ENCODE measurements at places on chromosomes 11 and 22.

- no peak for DNase-seq
These were observed 2000.4 kb upstream of the RAG2 start for GRCh38 chr11:38598418-38598817.

- DNase-seq: no peak
These were observed 38.9 kb downstream of the TBC1D22A start for GRCh38 chr22:46801331-46801811.

DNA sequence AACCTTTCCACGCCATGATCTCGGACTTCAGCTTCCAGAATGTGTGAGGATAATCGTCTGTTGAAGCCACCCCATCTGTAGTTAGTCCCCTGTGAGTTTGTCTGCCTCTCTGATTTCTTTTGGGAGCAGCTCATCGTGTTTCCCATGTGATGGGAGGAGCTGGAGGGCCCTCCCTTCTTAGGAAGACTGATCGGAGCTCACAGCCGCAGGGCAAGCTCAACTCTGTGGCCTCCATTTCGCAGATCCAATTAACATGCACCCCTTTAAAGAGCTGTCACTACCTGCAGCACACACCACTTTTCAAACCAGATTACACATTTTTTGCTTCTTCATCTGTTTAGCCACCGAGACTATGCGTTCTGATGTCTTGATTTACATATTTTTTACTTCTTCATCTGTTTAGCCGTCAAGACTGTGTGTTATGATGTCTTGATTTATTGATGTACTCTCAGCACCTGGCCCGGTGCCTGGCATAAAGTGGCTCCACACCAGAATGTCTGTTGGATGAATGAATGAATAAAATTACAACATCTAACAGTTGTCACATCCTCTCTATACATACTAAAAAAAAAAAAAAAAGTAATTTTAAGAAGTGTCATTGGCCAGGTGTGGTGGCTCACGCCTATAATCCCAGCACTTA is 14.9 kb upstream of the PPFIA1 start:
- DNase-seq: no peak

DNA sequence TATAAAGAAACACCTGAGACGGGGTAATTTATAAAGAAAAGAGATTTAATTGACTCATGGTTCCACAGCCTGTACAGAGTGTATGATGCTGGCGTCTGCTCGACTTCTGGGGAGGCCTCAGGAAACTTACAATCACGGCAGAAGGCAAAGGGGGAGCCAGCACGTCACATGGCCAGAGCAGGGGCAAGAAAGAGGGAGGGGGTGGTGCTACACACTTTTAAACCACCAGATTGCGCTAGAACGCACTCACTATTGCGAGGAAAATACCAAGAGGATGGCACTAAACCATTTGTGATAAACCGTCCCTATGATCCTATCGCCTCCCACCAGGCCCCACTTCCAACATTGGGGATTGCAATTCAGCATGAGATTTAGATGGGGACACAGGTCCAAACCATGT is 79.7 kb upstream of the CARD18 start:
- DNase-seq: no peak

DNA sequence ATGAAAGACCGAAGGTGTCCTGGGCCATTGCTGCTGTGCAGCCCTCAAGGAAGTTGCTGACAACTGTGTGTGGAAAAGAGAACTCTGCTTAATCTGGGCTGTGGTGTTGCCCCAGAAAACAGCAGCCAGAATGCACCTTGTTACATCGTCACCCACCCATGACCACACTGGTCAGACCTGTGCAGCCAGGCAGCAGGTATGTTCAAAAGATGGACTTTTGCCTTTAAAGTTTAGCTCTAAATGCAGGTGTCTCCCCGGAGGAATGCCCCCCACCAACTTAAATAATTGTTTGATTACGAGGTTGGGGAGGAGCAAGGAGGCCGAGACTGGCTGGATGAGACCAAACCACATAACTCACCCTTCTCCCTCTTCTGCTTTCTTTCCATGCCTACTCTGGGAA is 15.3 kb upstream of the POLA2 start:
- no peak for DNase-seq

DNA sequence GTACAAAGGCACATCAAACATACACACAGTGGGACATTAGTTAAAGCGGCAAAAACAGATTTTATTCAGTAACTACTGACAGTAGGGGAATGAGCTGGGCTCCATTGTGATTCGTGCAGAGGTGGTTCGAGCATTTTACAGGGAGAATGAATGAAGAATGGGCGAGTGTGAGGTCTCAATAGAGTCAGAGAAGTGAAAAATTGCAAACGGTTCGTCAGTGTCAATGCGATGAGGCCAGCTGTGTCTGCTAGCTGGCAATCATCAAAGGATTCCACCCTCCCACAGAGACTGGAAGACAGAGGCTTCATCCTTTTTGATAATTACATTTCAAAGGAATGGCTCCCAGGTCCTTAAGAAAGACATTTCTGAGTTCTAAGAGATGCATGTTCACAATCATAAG is 17.4 kb downstream of the OR4D9 start:
- DNase-seq: no peak

DNA sequence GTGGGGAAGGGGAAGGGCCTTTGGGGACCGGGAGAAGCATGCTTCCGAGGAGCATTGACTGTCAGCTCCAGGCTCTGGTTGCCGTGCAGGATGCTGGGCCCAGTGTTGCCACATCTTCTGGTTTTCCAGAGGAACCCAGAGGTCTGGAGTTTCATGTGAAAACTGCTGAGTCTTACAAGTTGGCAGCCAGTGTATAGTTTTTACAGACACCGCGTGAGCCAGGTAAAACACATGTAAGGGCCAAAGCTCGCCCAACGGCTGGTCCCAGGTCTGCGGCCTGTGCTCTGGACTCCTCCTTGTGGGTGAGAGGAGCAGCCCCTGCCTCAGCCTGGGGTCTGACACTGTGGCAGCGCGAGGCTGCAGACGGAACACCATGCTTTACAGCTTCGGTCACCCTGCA is 18.4 kb upstream of the SORL1-AS1 start:
- no peak for DNase-seq

DNA sequence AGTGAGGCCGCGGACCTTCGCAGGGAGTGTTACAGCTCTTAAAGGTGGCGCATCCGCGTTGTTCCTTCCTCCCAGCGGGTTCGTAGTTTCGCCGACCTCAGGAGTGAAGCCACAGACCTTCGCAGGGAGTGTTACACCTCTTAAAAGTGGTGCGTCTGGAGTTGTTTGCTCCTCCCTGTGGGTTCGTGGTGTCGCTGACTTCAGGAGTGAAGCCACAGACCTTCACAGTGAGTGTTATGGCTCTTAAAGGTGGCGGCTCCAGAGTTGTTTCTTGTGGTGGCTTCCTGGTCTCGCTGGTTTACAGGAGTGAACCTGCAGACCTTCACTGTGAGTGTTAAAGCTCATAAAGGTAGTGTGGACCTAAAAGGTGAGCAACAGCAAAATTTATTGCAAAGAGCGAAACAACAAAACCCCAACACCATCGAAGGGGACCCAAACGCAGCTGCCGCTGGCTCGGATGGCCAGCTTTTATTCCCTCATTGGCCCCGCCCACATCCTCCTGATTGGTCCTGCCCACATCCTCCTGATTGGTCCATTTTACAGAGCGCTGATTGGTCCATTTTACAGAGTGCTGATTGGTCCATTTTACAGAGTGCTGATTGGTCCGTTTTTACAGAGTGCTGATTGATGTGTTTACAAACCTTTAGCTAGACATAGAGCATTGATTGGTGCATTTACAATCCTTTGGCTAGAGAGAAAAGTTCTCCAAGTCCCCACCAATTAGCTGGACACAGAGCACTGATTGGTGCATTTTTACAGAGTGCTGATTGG is 1.2 kb upstream of the TMEM45B start:
- DNase-seq: no peak

DNA sequence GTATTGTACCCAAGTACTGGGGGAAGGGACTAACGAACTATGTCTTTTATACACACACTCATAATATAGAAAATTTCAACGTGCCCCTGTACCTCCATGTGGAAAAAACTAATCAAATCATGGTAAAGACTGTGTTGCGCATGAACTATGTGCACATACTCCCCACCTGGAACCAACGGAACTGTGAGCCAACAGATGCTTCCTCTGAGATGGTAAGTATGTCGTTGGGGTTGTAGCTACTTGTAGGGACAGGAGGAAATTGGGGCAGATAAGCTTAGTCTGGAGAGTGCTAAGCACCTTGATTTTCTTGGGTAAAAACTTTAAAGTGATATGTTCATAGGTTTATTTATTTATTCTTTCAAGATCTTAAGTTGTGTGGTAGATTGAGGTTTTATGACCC is 40.1 kb downstream of the GLYAT start:
- no peak for DNase-seq

GRCh38 chr11:134906356-134906955 is 494.4 kb upstream of the B3GAT1 start:
- no peak for DNase-seq

DNA sequence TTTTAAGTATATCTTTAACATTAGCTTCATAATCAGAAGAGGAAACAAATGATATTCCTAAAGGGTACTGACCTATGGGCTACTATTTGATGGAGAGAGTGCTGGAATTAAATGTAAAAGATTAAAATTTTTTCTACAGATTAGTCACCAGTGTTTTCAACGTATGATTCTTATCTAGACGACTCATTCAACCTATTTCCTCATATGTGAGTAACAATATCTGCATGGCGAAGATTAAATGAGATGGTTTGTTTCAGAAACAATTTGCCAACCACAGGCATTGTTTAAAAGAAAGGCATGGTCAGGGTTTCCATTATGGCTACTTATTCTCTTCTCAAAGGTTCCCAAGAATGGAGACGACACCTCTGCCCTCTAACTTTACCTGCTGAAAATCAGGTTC is 20.4 kb downstream of the OR56B4 start:
- peak; percentile 12 for DNase-seq

GRCh38 chr22:41461901-41462300 is 6.6 kb downstream of the PHF5A start:
- DNase-seq: no peak

GRCh38 chr11:2198621-2199365 is 27.2 kb upstream of the TH start:
- DNase-seq: no peak

DNA sequence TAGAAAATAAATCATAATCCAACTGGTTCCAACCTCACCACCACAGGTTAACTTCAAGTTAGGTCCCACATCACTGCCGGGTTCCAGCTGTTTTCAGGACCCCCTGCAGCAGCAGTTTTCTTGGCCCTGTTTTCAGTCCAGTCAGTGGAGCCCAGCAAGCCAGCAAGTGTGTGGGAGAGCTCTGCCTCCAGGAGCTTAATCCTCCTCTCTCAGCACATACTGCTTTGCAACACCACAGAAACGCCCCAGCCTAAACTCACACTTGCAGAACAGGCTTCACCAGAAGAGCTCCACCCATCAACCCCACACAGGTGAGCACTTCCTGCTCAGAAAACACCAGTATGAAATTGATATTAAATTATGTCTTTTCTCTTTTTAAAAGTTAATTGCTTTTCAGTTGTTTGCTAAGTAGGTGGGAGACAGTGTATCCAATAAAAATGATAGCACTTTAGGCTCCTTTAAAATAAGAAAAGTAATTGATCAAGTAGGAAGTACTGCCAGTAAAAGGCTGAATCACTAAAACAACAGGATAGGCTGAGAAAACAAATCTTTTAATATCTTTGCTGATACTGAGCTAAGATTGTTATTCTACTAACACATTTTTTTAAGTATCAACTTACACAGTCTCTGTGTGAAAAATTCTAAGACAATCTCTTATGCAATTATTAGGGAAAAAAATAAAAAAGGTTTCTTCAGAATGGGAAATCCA is 81.5 kb upstream of the TP53AIP1 start:
- DNase-seq: peak; percentile 4

- no peak for DNase-seq
These were observed 22.5 kb upstream of the TCF20 start for GRCh38 chr22:42292732-42293520.

DNA sequence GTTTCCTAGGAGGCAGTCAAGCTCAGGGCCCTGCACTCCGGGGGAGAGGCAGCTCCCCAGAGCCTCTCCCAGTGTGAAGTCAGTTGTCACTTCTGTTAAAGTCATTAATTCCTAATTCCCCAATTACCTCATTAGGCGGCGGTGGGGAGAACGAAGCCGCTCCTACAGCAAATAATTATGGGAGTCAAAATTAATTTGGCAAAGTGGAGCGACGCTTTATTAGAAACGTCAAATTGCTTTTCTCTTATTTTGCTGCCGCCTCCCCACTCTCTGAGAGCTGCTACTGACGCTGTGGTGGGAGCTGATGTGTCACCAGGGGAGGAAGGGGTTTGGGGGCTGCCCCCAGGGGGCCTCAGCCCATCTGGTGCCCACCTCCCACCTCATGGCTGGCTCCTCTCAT is 41.6 kb downstream of the SLC22A12 start:
- no peak for DNase-seq

GRCh38 chr11:62116451-62116850 is 7.4 kb upstream of the INCENP start:
- no peak for DNase-seq

- DNase-seq: no peak
These were observed 348.2 kb downstream of the GUCY1A2 start for GRCh38 chr11:106670069-106670468.

GRCh38 chr11:120608760-120609211 is 97.2 kb downstream of the GRIK4 start:
- no peak for DNase-seq

DNA sequence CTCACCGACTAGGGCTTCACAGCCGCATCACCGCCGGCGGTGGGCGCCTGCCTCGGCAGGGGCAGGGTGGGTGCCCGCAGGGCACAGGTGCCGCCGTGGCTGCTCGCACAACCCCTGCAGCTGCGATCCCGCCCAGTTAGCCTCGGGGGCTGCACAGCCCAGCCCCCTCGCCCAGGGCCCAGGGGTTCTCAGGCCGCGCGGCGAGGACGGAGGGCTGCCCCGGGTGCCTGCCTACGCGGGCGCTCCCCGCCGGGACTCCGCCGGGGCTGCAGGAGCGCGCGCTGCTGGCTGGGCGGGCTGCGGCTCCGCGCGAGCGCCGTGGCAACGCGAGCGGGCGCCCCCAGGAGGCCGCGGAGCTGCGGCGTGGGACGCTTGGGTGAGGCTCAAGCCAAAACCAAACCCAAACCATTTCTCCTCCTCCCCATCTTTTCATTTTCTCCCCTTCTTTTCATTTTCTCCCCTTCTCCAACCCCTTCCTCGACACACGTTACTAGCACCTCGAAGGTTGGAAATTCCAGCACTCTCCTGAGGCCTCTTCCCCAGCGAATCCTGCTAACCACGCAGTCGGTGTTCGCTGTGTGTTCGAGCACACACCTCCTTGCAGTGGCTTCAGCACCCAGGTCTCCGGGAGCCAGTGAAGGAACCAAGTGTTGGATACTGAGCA is at the start of gene MICAL3:
Gene MICAL3 (minus strand): TSS at position 286 of the 664 bp plus-strand sequence. CDS start 117,749 bp downstream, outside the sequence.
- peak; percentile 64 for DNase-seq

- no peak for DNase-seq
These were observed 20.1 kb upstream of the SWAP70 start for GRCh38 chr11:9643751-9644150.

All from fibroblast of pulmonary artery (primary cell).